Gastroesophageal sphincter (tissue), 4 donors: ENCODE measurements at places on chromosomes 7 and 10. TPM values are rescaled to one million over a fixed set of nuclear protein-coding genes. Genes with fewer than 3 reads are reported as not detected.
A peak's percentile ranks its signal among the peaks of the same experiment; 100 is the strongest.

Gene CYP2E1
- 2.4 TPM for total RNA-seq

- H3K27me3 ChIP-seq, result no peaks in the 10 kb centered on the region
- ATAC-seq, result no peak
- H3K36me3 ChIP-seq, result no peaks in the 10 kb centered on the region
- H3K27ac ChIP-seq, result no peak overlapping the region
- H3K4me1 ChIP-seq, result no peaks in the 10 kb centered on the region
These were observed 20.8 kb upstream of the OPTN start for GRCh38 chr10:13078912-13079775.

Gene PCGF5
- total RNA-seq, result 61.7 TPM

GRCh38 chr7:34835901-34836600 lies 178.0 kb downstream of the NPSR1 start:
- no peak overlapping the region for H3K27ac ChIP-seq
- no peak overlapping the region for H3K4me3 ChIP-seq
- no peaks in the 10 kb centered on the region for H3K4me1 ChIP-seq
- H3K36me3 ChIP-seq, result no peaks in the 10 kb centered on the region
- no peaks in the 10 kb centered on the region for H3K27me3 ChIP-seq

- H3K4me1 ChIP-seq, result peaks cover 16% of the 10 kb centered on the region
- H3K4me3 ChIP-seq, result no peak overlapping the region
- no peaks in the 10 kb centered on the region for H3K27me3 ChIP-seq
- no peak overlapping the region for H3K27ac ChIP-seq
- H3K36me3 ChIP-seq, result no peaks in the 10 kb centered on the region
These were observed 61.4 kb downstream of the SHOC2 start for GRCh38 chr10:110980807-110981206.

Gene CALML3
- total RNA-seq, result not detected

DNA sequence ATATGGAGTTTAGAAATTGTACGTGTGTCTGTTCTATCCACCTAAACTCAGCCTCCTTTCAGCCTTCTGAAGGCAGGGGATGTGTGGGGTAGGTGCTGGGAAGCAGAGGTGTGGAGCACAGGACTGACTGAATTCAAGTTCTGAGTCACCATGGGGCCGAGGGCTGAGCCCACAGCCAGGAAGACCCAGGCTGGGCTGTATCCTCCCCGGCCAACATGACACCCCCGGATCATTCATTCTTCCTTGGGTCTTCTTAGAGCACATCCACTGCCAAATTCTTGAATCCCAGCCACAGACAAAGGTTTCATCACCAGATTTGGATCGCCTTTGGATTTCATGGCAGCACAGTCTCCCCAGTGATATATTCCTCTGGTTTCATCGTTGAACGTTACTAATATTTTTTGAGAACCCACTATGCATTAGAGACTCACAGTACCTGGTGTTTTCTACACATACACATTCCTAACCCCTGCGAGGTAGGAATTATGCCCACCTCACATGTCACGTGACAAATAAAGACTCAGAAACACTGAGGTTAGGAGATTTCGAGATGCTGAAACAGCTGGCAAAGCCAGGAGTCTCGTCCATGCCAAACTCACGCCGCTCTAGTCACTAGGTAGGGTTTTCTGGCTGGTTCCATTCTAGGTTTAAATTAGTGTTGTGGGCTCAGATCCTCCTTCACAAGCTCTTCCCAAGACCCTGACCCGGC lies 26.9 kb downstream of the CCDC3 start:
- H3K4me3 ChIP-seq, result no peak overlapping the region
- no peak overlapping the region for H3K27ac ChIP-seq
- ATAC-seq, result no peak
- H3K27me3 ChIP-seq, result no peaks in the 10 kb centered on the region
- no peaks in the 10 kb centered on the region for H3K4me1 ChIP-seq
- H3K36me3 ChIP-seq, result no peaks in the 10 kb centered on the region

DNA sequence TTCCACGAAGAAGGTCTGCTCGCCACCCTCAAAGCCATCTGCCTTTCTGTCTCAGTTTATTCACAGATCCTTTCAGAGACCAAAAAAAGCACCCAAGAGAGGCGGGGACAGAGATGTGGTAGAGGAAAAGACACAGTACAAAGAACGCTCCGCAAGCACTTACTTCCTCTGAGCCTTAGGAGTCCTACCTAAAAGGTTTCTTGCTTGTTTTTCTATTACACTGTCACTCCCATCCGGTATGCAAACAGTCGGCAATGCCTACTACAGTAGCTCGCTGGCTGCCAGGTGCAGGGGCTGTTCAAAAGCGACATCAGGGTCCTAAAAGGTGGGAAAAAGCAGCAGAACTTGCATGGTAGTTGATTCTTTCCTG lies 816 bp downstream of the TECPR1 start:
- peak overlapping the region; percentile 80 for H3K4me3 ChIP-seq
- H3K36me3 ChIP-seq, result no peaks in the 10 kb centered on the region
- no peak for ATAC-seq
- H3K4me1 ChIP-seq, result peaks cover 19% of the 10 kb centered on the region
- no peaks in the 10 kb centered on the region for H3K27me3 ChIP-seq
- H3K27ac ChIP-seq, result peak overlapping the region; percentile 87

Gene OR13A1
- total RNA-seq, result not detected

DNA sequence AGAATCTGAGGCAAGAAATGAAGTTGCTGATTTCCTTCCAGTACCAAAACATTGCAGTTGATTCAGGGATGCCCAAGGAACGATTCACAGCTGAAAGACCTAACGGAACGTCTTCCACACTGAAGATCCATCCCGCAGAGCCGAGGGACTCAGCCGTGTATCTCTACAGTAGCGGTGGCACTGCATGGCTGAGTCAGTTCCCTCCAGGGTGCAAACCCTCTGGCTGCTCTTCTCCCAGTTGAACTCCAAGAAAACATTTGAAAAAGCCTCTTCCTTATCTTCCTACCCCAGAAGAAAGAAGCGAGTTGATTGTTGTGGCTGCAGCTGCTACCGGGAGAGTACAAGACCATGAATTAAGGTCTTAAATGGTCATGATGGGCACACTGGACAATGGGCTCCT lies 147.1 kb upstream of the PRSS1 start:
- ATAC-seq, result no peak
- no peak overlapping the region for H3K27ac ChIP-seq
- no peaks in the 10 kb centered on the region for H3K36me3 ChIP-seq
- peaks cover 47% of the 10 kb centered on the region for H3K27me3 ChIP-seq
- H3K4me1 ChIP-seq, result no peaks in the 10 kb centered on the region

Gene ASB15
- not detected for total RNA-seq

Gene SLC26A3
- total RNA-seq, result 0.81 TPM

Gene ASIC3
- total RNA-seq, result 3.1 TPM

- no peak overlapping the region for H3K4me3 ChIP-seq
- H3K4me1 ChIP-seq, result no peaks in the 10 kb centered on the region
- no peak overlapping the region for H3K27ac ChIP-seq
- H3K36me3 ChIP-seq, result no peaks in the 10 kb centered on the region
These were observed 31.3 kb upstream of the SMC3 start for GRCh38 chr10:110535958-110536891.

- H3K4me3 ChIP-seq, result no peak overlapping the region
- no peak for ATAC-seq
- peaks cover 29% of the 10 kb centered on the region for H3K36me3 ChIP-seq
- peak overlapping the region; percentile 74 for H3K27ac ChIP-seq
These were observed 79.3 kb upstream of the AFAP1L2 start for GRCh38 chr10:114483575-114483974.

Gene RHOBTB1
- 22.7 TPM for total RNA-seq

Gene CCDC186
- total RNA-seq, result 24.7 TPM

GRCh38 chr10:580778-581177 lies 108.7 kb downstream of the DIP2C start:
- no peak overlapping the region for H3K4me3 ChIP-seq
- peak; percentile 90 for ATAC-seq
- peaks cover 17% of the 10 kb centered on the region for H3K4me1 ChIP-seq

DNA sequence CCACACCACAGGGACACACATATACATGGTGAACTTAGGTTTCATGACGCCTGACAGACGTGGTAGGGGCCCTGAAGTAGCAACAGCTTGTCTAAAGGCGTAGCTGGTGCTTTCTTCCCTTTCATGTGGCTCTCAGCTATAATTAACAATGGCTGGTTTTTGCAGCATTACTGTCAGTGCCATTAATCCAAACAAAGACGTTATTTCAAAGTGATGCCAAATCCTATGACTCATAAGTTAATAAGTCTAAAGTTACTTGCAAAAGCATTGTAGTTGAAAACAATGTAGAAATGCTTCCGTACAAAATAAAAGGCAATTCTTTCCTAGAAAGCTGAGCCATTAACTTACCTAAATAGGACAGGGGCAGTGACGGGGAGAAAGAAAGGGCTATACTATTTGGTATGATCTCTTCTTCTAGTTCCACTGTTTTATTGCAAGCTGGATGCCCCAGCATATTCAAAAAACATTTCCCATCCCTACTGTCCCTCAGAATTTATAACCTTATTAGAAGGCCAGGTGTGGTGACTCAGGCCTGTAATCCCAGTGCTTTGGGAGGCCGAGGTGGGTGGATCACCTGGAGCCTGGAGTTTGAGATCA lies 105.4 kb downstream of the ODAD2 start:
- peaks cover 5% of the 10 kb centered on the region for H3K4me1 ChIP-seq
- no peaks in the 10 kb centered on the region for H3K36me3 ChIP-seq
- peak; percentile 57 for ATAC-seq

DNA sequence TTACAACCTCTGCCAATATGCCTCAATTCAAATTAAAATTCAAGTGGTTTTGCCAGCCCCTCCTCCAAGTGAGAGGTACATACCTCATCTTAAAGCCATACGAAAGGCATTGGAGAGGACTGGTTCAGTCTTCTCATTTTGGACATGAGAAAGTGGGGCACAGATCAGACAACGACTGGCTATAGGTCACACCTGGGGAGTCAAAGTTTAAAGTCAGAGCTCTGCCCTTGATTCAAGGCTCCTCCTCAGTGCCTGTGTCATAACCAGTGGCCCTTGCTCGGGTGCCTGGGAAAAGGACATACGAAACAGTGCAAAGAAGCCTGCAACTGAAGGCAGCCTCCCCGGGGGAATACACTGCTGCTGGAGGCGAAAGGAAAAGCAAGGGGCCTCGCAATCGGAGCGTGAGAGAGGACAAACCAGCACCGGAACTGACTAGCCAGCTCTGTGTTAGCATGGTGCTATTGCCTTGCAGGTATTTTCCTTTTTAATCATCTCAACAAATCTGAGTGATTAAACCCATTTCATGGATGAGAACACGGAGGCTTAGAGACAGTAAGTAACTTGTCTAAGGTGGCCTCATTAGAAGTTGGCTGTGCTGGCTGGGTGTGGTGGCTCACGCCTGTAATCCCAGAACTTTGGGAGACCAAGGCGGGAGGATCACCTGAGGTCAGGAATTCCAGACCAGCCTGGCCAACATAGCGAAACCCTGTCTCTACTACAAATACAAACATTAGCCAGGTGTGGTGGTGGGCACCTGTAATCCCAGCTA lies 1.1 kb upstream of the MTPAP start:
- no peaks in the 10 kb centered on the region for H3K36me3 ChIP-seq
- ATAC-seq, result no peak
- H3K4me3 ChIP-seq, result no peak overlapping the region
- peaks cover 39% of the 10 kb centered on the region for H3K4me1 ChIP-seq

DNA sequence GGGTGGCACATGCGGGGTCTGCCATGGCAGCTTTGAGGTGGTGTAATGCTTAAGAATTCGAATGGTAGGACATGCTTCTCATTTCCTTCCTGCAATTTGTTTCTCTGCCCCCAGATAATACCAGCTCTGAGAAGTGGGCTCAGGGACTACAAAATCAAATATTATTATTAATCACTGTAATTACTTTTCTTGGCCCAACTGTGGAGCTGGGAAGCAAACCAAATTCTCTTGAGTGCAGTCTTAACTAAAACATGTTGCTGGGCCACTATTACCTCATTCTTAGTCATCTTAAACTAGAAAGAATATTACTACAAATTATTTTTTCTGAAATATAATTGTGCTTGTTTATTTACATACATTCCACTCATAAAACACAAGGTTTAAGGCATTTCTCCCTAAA lies 566.7 kb upstream of the NRP1 start:
- peak overlapping the region; percentile 51 for H3K27ac ChIP-seq
- H3K4me3 ChIP-seq, result no peak overlapping the region
- peaks cover 7% of the 10 kb centered on the region for H3K4me1 ChIP-seq
- H3K36me3 ChIP-seq, result no peaks in the 10 kb centered on the region

GRCh38 chr10:116151076-116151475 lies 121.9 kb downstream of the GFRA1 start:
- H3K27ac ChIP-seq, result no peak overlapping the region
- peaks cover 7% of the 10 kb centered on the region for H3K27me3 ChIP-seq
- H3K4me1 ChIP-seq, result no peaks in the 10 kb centered on the region
- H3K36me3 ChIP-seq, result no peaks in the 10 kb centered on the region

- no peaks in the 10 kb centered on the region for H3K27me3 ChIP-seq
- ATAC-seq, result no peak
- H3K36me3 ChIP-seq, result no peaks in the 10 kb centered on the region
- no peak overlapping the region for H3K4me3 ChIP-seq
- peaks cover 48% of the 10 kb centered on the region for H3K4me1 ChIP-seq
These were observed 25.2 kb downstream of the PALD1 start for GRCh38 chr10:70503776-70504175.

GRCh38 chr10:22228167-22228938 lies 10.5 kb upstream of the EBLN1 start:
- ATAC-seq, result no peak
- H3K27me3 ChIP-seq, result no peaks in the 10 kb centered on the region
- peaks cover 9% of the 10 kb centered on the region for H3K4me1 ChIP-seq
- peak overlapping the region; percentile 60 for H3K4me3 ChIP-seq

Gene TMEM229A
- total RNA-seq, result not detected

GRCh38 chr7:121402701-121403100 lies 6.6 kb upstream of the FAM3C start:
- no peaks in the 10 kb centered on the region for H3K27me3 ChIP-seq
- H3K36me3 ChIP-seq, result no peaks in the 10 kb centered on the region

DNA sequence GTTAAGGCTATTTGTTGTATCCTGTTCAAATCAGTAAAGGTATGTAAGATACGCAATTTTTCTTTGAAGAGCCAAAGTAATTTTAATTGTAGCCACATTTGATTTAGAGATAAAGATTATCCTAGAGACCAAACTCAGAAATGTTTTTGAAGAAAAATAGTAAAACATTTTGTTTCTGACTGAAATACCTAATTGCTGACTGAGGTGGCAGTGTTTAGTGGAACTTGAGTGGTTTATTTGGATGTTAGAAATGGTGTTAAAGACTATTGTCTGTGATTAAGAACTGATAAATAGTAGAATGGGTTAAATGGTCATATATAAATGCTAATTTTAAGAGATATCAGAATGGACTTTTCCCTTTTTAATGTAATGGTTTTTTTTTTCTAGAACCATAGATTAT lies 15.3 kb downstream of the EDRF1 start:
- H3K4me3 ChIP-seq, result no peak overlapping the region
- no peak for ATAC-seq
- H3K27ac ChIP-seq, result no peak overlapping the region
- H3K4me1 ChIP-seq, result no peaks in the 10 kb centered on the region

Gene CREM
- 78.1 TPM for total RNA-seq

Gene NODAL
- 0.40 TPM for total RNA-seq

- ATAC-seq, result no peak
- H3K4me1 ChIP-seq, result peaks cover 17% of the 10 kb centered on the region
- H3K27me3 ChIP-seq, result no peaks in the 10 kb centered on the region
- no peaks in the 10 kb centered on the region for H3K36me3 ChIP-seq
These were observed 225.0 kb upstream of the CELF2 start for GRCh38 chr10:10792681-10793080.
